ENCODE measurements at places on chromosomes 16 and 17.

DNA sequence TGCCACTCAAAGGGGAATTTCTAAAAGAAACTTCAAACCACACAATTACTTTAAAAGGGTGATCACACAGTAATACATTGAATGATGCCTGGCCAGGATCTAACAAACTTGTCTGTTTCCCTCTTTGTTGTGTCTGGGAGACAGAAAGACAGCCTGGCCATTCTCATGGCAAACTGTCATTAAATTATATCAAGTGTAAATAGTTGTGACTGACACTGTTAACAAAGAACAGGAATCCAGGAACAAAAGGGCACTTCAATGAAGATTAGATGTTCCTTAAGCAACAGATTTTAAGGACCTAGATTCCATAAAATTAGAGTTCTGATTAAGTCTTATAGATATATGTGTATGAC is 383.6 kb downstream of the KCNJ2 start:
- no peak for DNase-seq

DNA sequence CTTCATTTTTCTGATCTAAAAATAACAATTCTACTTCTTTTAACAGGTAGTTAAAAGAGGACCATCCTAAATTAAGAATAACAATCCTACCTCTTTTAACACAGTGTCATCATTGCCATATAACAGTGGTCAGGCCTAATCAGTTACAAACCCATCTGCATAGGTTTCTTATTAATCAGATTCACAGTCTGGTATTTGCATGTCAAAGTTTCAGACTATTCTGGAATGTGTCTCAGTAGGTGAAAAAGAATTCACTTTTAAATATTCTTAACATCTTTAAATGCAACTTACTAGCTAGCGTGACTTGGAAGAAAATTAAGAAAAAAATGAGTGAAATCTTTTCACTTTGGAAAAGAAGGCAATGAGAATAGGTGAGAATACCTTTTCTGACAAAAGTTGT is 6.8 kb upstream of the KRT12 start:
- no peak for DNase-seq

- no peak for DNase-seq
These were observed 440.3 kb upstream of the MAF start for GRCh38 chr16:80040814-80041213.

GRCh38 chr16:19210280-19210924 is 42.4 kb downstream of the SYT17 start:
- no peak for DNase-seq

DNA sequence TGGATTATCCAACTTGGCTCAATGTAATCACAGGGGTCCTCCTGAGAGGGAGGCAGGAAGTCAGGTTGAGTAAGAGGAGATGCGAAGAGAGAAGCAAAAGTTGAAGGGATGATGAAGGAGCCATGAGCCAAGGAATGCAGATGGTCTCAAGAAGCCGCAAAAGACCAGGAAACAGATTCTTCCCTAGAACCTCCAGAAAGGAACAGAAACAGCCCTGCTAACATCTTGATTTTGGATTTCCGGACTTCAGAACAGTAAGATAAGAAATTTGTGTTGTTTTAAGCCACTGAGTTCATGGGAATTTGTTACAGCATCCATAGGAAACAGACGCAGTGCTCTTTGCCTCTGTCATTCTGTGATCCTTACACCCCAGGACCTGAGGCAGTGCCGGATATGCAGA is 26.8 kb downstream of the CMTR2 start:
- DNase-seq: no peak

DNA sequence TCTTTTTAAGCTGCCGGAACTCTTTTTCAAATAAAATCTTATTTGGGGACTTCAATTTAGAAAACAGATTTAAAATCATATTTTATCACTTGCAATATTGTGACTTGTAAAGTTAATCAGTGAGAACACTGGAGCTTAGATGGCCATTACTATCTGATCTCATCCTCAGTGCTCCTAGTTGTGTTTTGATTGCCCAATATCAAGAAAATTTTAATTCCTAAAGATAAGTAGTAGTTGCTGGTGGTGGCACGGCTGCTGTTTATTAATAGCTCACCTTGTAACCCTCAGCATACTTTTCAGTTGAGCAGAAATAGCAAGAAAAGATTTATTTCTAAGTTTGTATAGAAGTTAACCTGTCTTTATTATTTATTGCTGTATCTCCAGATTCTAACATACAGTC is 124.0 kb downstream of the NLK start:
- no peak for DNase-seq

- DNase-seq: no peak
These were observed at the start of gene CCL17 for GRCh38 chr16:57403965-57404817. Gene CCL17 (plus strand): TSS chr16:57404767. CDS start chr16:57413933, 9,166 bp downstream.

DNA sequence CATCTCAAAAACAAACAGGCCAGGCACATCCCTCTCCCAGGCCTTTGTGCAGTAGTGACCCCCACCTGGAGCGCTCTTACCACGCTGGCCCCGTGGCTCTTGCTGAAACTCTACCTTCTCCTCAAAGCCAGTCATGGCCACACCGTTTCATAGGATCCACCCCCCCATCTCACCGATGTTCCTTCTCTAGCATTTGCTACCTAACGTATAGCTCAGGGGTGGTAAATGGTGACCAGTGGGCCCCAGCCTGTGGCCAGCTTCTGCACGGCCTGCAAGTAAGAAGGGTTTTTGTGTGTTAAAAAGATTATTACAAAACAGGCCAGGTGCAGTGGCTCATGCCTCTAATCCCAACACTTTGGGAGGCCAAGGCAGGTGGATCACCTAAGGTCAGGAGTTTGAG is 43.8 kb downstream of the RMI2 start:
- no peak for DNase-seq

DNA sequence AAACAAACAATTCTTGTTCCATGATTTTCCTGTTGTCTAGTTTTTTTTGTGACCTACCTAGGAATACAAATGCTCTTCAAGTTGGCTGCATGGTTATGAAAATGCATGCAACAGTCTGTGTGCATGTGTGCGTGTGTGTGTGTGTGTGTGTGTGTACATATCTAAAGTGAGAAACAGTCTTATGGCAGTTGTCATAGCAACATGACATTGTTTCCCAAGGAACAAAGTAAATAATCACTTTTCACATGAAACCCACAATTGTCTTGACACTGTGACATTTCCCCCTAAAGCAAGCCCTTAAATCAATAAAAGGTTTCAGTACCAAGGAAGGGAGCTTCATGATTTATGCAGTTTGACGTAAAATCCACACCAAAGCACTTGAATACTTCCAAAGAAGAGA is 758.4 kb downstream of the CDH8 start:
- DNase-seq: no peak

DNA sequence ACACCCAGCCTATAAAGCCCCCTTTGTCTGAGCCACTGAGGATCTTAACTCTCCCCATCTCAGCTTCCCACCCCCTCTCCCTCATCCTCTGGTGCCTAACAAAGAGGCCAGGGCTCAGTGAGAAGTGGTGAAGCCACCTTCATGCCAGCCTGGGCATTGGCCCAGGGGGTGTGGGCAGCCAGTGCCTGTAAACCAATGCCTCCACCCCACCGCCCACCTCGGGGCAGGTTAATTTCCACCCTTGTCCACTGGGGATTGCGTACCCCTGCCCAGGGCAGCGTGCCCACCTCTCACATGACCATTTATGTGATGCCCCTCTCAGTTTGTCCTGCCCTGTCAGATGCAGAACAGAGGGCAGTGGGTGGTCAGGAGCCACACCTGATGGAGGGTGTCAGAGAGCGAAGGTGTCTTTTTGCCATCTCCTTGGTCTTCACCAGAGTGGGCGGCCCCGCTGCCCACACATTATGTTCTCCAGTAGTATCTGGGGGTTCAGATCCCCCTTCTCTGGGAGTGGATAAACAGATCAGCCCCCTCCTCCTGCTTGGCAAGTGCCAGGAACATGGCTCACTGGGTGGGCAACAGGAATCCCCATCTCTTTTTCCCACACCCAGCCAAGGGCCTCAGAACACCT is 10.1 kb upstream of the ARHGAP23 start:
- DNase-seq: no peak

GRCh38 chr17:4019275-4019674 is 55.0 kb upstream of the ATP2A3 start:
- no peak for DNase-seq

DNA sequence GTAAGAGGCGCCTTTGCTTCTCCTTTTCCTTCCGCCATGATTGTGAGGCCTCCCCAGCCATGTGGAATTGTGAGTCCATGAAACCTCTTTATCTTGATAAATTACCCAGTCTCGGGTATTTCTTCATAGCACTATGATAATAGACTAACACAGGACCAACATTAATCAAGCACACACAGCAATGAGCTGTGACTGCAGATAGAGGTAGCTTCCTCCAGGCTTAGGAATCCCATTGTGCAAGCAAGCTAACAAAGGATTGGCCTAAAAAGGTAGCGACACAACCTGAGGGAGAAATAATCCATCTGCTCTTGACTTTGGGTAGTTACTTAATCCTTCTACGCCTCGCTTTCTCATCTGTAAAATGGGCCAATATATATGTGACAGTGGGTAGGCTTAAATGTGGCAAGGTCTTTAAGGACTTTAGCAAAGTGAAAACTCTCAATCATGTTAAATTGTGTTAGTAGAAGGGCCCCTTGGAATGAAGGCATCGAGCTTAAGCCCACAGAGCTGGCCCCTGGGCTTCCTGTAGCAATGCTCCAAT is 393.6 kb downstream of the SOX9 start:
- no peak for DNase-seq

DNA sequence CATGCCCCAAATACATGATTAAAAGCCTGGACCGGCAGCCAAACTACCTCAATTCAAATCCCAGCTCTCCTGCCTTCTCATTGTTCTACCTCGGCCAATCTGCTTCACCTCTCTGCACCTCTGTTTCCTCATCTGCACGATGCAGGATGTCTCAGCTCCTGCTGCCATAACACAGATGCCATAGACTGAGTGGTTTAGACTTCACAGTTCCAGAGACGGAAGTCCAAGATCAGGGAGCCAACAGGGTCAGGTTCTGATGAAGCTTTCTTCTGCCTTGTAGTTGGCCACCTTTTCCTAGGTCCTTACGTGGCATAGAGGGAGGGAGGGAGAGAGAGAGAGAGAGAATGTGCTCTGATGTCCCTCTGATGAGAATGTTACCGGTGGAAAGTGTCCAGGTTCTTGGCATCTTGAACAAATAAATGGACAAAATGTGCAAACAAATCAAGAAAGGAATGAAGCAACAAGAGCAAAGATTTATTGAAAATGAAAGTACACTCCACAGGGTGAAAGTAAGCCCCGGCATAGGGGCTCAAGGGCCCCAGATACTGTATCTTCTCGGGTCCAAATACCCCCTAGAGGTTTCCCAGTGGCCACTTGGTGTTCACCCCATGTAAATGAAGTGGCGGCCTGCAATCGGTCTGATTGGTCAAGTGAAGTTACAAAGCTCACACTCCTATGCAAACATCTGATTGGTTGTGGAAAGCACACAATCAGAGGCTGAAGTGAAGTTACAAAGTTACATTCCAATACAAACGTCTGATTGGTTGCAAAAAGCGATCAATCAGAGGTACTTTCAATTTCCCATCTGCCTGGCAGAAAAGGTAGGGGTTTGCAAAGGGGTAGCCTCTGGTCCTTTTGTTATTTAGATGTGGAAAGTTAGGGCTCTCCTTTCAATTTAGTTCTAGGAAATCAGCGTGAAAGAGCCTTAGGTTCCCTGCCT is 43.3 kb upstream of the ZCCHC14 start:
- DNase-seq: no peak

GRCh38 chr16:18836702-18837101 is 35.4 kb upstream of the ARL6IP1 start:
- no peak for DNase-seq

GRCh38 chr16:1403036-1403435 is 11.5 kb downstream of the UNKL start:
- DNase-seq: no peak

GRCh38 chr17:65064452-65065019 is 8.0 kb upstream of the GNA13 start:
- DNase-seq: no peak

DNA sequence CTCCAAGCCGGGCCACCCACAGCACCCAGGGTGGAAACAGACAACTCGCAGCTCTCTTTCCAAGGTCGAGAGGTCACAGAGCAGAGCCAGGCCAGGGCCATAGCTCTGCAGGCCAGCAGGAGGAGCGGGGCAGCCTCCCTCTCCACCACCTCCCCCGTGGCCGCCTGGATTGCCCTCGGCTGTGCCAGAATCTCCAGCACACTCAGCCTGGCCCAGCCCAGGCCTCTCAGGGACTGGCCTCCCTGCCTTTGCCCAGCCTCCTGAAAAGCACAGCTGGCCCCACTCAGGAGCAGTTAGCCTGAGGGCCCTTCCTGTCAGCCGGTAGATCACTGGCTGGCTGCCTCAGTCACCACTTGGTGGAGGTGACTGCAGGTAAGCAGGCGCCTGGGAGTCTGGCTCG is 85.8 kb upstream of the SEC14L1 start:
- DNase-seq: no peak

DNA sequence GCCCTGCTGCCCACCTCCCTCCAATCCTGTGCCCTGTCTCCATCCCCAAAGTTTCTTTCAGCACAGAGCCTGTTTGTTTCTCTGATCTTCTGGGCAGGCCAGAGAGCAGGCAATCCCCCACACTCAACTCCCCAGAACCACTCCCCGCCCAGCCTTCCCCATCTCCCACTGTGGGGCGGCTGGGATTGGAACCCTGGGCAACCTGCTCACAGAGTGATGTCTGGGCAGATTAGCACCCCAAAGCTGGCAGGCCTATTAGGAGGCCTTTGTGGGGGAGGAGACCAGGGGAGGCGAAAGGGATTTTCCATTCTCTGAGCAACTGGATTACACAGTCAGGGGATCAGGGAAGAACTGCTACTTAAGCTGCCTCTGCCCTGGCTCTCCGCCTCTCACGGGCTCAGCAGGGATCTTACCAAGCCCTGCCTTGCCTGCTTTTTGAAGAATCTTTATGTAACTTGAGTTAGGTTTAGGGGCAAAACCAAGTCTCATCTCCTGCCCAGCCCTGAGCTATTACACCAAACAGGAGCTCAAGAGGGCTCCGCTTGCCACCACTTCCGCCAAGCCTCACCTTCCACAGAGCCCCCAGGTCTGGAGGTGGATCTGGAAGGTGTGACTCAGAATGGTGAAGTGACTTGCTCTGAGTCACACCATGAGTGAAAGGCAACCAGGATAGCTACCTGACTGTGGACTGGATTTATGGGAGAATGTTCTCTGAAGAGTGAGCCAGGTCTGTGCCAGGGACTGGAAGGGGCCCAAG is 16.0 kb upstream of the LHX1 start:
- DNase-seq: no peak

DNA sequence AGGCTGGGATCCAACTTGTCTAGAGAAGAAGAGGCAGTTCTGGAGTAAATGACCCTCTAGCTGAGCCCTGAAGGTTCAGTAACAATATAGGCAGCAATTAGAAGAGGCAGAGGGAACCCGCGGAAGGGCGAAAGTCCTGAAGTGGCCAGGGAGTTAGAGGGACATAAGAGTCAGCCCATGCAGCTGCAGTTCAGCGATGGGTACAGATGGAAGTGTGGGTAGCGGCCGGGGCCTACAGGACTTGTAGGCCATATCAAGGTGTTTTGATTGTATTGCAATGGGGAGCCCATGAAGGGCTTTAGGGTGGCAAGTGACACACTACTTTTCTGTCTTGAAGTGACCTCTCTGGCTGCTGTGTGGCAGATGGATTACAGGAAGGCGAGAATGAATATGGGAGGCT is 3.0 kb downstream of the ELAC2 start:
- no peak for DNase-seq

All from anterior cingulate cortex (tissue), 58 donors.